ENCODE measurements at places on chromosomes 1 and 21. TPM values are rescaled to one million over a fixed set of nuclear protein-coding genes. Genes with fewer than 3 reads are reported as not detected.

The LMX1A gene
- total RNA-seq: not detected

The LCE2C gene
- total RNA-seq: not detected

The RAB42 gene
- total RNA-seq: not detected

The CDC42BPA gene
- total RNA-seq: 0.28 TPM

The LRRN2 gene
- not detected for total RNA-seq

The ILF2 gene
- 150 TPM for total RNA-seq

The C1orf167 gene
- total RNA-seq: not detected

The MSH4 gene
- total RNA-seq: 0.08 TPM

The ADGRB2 gene
- total RNA-seq: 0.25 TPM

The NUDT4B gene
- not detected for total RNA-seq

The RPTN gene
- not detected for total RNA-seq

The PALMD gene
- total RNA-seq: not detected

The WNT9A gene
- not detected for total RNA-seq

The SLC45A3 gene
- total RNA-seq: 0.16 TPM

The C1orf159 gene
- 17.6 TPM for total RNA-seq

The RSPO1 gene
- total RNA-seq: not detected

The SYNC gene
- not detected for total RNA-seq

The KCNK1 gene
- not detected for total RNA-seq

The BPNT1 gene
- total RNA-seq: 3.2 TPM

The PPM1J gene
- total RNA-seq: 0.57 TPM

The WLS gene
- not detected for total RNA-seq

The KMO gene
- not detected for total RNA-seq

The FCGR3B gene
- not detected for total RNA-seq

The CCDC30 gene
- total RNA-seq: 2.5 TPM

The C8A gene
- total RNA-seq: not detected

The SNX7 gene
- total RNA-seq: not detected

The HES2 gene
- not detected for total RNA-seq

The SV2A gene
- total RNA-seq: 3.3 TPM

The ACTL8 gene
- not detected for total RNA-seq

The UBL4B gene
- total RNA-seq: not detected

The ARHGEF10L gene
- not detected for total RNA-seq

The CD244 gene
- 2.6 TPM for total RNA-seq

The RC3H1 gene
- total RNA-seq: 41.4 TPM

The MFAP2 gene
- total RNA-seq: not detected

The CD5L gene
- not detected for total RNA-seq

The ZBTB48 gene
- total RNA-seq: 31.9 TPM

The KRTAP19-8 gene
- total RNA-seq: not detected

The DLGAP3 gene
- total RNA-seq: 0.44 TPM

The RNU1-3 gene
- 3,852 TPM for total RNA-seq

The L1TD1 gene
- total RNA-seq: not detected

The TRPM2 gene
- total RNA-seq: 2.0 TPM

The FCRL1 gene
- total RNA-seq: 3.1 TPM

The S100A1 gene
- not detected for total RNA-seq

The FMN2 gene
- not detected for total RNA-seq

The AMY1A gene
- not detected for total RNA-seq

The AMY1C gene
- not detected for total RNA-seq

The OR2T27 gene
- not detected for total RNA-seq

The TNFSF18 gene
- total RNA-seq: not detected

The RGS8 gene
- not detected for total RNA-seq

All from CD8-positive, alpha-beta T cell (primary cell).